ENCODE measurements at places on chromosomes 16 and 17.

DNA sequence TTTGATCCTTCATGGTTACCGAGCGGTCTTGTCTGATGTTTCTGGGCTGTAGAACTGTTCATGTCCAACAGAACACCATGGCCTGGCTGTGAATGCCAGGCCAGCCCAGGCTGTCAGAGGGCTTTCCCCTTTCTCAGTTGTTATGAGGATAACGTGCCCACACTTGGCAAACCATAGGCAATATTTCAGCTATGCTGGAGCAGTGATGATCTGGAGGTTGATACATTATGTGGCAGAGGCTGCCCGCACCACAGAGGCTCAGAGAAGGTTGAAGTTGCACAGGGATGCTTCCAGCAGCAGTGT is 92.9 kb downstream of the C16orf78 start:
- DNase-seq, result no peak

- DNase-seq, result no peak
These were observed 1.1 kb downstream of the SYT17 start for GRCh38 chr16:19169082-19169639.

DNA sequence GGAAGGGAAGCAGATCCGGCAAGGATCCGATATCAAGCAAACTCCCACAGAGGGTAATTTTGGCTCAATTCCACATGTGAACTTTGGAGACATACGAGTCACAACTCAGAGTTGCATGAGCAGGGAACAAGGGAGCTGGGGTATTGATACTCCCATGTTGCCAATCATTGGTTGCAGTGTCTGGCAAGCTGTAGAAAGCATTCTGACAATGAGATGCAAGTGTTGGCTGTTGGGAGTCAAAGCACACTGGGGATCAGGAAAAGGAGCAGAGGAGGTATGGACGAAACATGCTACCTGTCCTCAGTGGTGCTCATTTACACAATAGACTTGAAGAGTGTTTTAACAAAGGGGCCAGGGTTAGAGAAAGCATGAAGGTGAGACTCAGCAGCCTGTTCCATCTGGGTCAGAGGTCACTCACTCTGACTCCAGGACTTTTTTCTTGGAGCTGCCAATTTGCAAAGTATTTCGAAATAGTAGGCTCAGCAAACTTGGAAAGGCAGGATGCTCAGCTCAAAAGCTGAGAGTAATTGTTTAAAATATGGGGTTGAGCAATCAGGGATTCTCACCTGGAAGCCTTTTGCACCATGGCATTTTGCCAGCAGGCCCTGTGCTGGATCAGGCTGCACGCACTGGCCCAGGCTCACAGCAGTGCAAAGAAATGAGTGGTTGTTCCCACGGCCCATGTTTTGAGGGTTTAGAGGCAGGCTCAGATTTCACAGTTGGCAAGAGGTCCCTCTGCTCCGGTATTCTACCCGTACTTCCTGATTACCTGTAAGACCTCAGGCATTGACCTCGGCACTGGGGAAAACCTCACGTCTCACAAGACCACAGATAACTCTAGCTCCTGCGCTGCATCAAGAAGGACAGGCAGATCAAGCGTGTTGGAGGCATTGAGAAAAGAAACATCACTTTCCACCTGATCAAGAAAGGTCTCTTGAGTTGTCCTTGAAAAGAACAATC is 17.6 kb upstream of the NKD1 start:
- DNase-seq, result no peak

- peak; percentile 40 for DNase-seq
These were observed 1.5 kb upstream of the SPAG7 start for GRCh38 chr17:4969047-4969550.

GRCh38 chr17:50361561-50362480 is 11.2 kb downstream of the MRPL27 start:
- peak; percentile 76 for DNase-seq

DNA sequence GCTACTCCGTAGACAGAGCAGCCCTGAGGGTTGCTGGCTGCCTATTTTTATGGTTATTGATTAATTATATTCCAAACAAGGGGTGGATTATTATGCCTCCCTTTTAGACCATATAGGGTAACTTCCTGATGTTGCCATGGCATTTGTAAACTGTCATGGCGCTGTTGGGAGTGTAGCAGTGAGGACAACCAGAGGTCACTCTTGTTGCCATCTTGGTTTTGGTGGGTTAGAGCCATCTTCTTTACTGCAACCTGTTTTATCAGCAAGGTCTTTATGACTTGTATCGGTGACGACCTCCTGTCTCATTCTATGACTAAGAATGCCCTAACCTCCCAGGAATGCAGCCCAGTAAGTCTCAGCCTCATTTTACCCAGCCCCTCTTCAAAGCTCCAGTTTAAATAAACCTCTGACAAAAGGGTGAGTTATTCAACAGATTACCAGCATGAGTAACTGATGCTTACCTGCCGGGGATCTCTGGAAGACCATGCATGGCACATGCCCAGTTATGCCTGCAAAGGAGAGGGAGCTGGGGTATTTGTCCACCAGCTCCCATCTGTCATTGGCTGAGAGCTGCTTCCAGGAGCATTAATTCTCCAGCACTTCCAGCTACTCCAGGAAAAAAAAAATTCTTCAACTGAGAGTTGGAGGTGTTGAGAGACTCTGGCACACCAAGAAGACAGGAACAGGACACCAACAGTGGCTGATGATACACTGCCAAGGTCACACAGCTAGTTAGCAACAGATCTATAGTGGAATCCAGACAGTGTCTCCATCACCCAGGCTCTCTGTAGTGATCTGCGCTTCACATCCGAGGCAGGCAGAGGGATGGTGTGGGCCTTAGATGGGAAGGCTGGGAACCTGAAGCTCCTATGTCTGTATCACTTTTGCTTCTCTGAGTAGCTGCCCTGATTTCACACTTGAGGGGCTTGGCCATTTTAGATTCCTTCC is 36.6 kb upstream of the IL21R start:
- no peak for DNase-seq

GRCh38 chr16:25978218-25978617 is 286.5 kb downstream of the HS3ST4 start:
- no peak for DNase-seq

GRCh38 chr16:27739606-27740357 is 189.8 kb downstream of the KATNIP start:
- DNase-seq, result no peak

DNA sequence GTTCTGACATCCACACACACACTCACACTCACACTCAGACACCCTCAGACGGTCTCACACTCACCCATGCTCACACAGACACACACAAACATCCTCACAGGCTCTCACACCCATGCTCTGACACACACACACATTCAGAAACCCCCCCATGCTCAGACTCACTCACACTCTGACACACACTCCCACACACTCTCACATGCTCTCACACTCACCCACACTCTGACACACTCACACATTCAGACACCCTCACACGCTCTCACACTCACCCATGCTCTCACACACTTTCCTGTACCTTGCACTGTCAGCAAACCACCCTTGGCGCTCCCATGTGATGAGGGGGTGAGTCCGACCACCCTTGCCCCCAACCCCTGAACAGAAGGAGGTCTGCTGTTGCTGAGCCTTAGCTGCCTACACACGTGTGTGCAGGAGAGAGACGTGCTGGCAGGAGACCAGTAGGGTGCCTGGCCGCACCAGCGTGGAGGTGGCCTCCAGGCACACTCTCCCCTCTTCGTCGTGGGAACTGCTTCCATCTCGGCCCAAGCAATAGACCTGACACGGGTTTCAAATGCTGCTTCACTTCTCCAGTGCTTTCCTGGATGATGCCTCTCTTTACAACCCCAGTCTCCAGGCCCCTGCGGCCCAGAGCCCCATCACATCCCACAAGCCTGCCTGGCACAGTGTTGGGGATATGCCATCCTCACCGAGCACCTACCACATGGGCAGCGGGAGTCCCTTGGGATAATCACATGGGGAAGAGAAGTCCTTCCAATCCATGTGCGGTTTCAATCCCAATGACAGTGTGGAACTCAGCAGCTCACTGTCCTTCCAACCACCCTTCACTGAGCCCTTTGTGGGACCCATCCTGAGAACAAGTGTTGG is 267.8 kb upstream of the FOXF1 start:
- no peak for DNase-seq

GRCh38 chr16:82993926-82994325 is 367.2 kb downstream of the CDH13 start:
- DNase-seq, result peak; percentile 53

GRCh38 chr17:38613981-38614779 is 8.4 kb upstream of the SRCIN1 start:
- no peak for DNase-seq

GRCh38 chr17:44983563-44983962 is 15.5 kb upstream of the C1QL1 start:
- no peak for DNase-seq

DNA sequence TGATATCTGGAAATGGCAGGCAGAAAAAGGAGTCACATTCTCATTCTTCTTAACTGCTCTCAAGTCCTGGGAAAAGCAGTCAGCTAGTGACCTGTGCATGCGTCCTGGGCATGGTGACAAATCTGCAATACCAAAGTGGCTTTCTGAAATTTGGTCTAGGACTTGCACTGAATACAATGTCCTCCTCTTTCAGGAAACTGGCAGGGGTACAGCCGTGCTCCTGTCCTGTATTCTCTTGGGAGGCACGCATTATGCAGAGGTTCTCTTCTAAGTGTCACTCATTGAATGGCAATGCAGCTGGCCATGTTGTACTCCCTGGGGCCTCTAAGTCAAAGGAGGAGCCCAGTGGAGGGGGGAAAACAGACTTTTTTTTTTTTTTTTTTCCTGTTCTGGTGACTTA is 10.6 kb downstream of the PHF12 start:
- DNase-seq, result no peak

- DNase-seq, result no peak
These were observed 15.4 kb downstream of the USP6 start for GRCh38 chr17:5131146-5131715.

DNA sequence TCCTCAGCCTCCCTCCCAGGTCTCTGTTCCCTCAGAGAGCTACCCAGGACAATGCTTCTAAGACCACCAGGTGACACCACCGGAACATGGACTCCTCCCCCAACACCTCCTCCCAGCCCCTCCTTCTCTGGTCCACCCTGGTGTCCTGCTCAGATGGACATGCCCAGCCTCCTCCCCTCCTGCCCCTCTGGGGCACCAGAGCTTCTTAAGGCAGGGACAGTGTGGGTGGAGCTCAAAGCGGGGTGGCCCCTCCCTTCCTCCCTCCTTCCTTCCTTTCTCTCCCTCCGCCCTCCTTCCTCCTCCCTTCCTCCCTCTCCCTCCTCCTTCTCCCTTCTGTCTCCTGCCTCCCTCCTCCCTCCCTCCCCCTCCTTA is 22.7 kb downstream of the TRPV3 start:
- peak; percentile 39 for DNase-seq

GRCh38 chr17:30380643-30381339 is 2.1 kb downstream of the CPD start:
- DNase-seq, result no peak

GRCh38 chr17:51230306-51230705 is 29.5 kb downstream of the MBTD1 start:
- no peak for DNase-seq

GRCh38 chr17:53336281-53336680 is 486.4 kb upstream of the KIF2B start:
- DNase-seq, result no peak

- no peak for DNase-seq
These were observed 12.7 kb downstream of the CYGB start for GRCh38 chr17:76524598-76525512.

DNA sequence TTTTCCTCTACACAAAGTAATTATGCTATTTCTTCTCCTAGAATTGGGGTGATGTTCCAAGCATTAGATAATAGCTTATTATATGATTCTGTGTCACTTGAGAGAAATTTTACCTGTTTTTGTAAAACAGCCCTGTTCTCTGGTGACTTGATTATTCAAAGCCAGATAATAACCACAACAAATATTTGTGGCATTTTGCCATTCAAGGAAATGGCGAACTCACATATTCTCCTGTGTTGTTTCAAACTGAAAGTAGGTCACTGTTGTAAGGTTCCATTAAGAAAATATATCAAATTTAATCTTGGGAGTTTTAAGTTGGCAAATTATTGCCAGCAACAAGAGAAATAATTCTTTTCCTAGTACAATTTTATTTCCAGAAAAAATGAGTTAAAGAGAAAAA is 124.8 kb downstream of the STXBP4 start:
- no peak for DNase-seq

GRCh38 chr17:34852614-34853013 is 108.6 kb downstream of the CCT6B start:
- peak; percentile 27 for DNase-seq

DNA sequence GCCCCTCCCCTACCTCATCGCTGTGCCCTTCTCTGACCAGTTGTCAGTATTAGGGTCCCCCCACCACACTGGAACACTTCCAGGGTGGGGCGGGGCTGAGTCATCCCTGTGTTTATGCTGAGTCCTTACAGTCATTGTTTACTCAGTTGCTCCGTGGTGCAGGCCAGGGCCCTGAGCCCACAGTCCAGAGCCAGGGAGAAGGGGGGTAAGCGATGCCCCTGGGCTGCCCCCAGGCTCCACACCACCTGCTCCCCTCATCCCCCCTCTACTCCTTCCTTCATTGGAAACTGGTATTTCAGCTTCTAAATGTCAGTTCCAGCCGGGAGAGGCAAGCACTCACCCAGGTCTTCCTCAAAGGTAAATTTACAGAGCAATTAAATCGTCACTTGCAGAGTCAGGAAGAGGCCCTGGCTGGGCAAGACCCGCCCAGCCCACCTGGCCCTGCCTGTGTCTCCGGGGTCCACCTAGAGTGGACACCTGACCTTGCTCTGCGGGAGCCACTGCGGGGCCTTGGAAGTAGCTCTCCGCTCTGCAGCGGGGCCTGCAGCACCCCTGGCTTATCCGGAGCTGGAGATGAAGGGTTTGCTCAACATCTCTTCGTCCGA is 4.8 kb downstream of the ATP2A3 start:
- DNase-seq, result no peak

DNA sequence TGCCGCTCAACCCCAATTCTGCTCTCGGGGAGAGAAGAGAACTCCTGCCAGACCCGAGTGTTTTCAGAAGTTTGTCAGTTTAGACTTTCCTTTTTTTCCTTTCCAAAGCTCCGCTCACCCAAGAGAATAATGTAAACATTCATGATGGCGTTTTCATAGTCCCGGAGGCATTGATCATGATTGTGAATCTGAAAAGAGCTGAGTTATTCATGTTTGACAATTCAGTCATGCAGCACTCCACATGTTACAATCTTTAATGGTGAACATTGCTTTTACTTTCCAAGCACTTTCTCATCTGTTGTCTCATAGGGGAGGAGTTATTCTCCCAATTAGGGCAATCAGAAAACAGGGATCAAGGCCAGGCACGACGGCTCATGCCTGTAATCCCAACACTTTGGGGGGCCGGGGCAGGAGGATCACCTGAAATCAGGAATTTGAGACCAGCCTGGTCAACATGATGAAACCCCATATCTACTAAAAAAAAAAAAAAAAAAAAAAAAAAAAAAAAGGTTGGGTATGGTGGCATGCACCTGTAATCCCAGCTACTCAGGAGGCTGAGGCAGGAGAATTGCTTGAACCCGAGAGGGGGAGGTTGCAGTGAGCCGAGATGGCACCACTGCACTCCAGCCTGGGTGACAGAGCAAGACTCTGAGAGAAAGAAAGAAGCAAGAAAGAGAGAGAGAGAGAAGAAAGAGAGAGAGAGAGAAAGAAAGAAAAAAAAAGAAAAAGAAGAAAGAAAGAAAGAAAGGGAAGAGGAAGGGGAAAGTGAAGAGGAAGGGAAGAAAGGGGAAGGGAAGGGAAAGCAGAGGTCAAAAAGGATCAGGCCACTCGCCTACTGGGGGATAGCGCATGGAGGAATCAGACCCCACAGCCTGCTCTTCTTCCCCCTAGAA is 70.0 kb upstream of the TNRC6C start:
- DNase-seq, result no peak

- peak; percentile 37 for DNase-seq
These were observed 526 bp downstream of the ZZEF1 start for GRCh38 chr17:4142107-4142900.

- DNase-seq, result no peak
These were observed 14.4 kb downstream of the ASPSCR1 start for GRCh38 chr17:81991684-81992305.

- peak; percentile 66 for DNase-seq
These were observed 19.0 kb downstream of the MED24 start for GRCh38 chr17:40035162-40035559.
